ENCODE measurements at places on chromosomes 13 and 19.

GRCh38 chr19:2561221-2561620 lies 85.3 kb downstream of the GADD45B start:
- no peak for DNase-seq

- no peak for DNase-seq
Measured at GRCh38 chr19:41612483-41612882, 14.4 kb downstream of the CEACAM4 start.

DNA sequence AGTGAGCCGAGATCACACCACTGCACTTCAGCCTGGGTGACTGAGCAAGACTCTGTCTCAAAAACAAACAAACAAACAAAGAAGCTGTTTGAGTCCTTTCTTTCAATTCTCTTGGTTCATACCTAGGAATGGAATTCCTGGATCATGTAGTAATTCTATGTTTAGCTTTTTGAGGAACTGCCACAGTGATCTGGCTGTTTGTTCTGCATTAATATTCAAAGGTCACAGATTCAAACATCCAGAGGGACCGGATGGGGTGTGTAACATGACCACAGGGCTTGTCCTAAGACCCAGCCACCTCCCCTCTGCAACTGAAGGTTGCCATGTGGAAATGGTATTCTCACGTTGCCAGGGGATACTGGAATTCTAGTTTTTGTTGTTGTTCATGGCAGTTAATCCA lies 10.2 kb downstream of the COLGALT1 start:
- DNase-seq, result no peak

GRCh38 chr19:18993115-18993514 lies 40.2 kb downstream of the SUGP2 start:
- DNase-seq, result no peak

GRCh38 chr19:7488736-7489353 lies at the start of gene PEX11G:
TSS of gene PEX11G (minus strand) at chr19:7489035. CDS start at chr19:7489010, 25 bp downstream.
- DNase-seq, result peak; percentile 64

- DNase-seq, result no peak
Measured at GRCh38 chr13:97502181-97502580, 68.2 kb downstream of the RAP2A start.

GRCh38 chr19:56678205-56678604 lies 6.6 kb upstream of the ZNF835 start:
- no peak for DNase-seq

DNA sequence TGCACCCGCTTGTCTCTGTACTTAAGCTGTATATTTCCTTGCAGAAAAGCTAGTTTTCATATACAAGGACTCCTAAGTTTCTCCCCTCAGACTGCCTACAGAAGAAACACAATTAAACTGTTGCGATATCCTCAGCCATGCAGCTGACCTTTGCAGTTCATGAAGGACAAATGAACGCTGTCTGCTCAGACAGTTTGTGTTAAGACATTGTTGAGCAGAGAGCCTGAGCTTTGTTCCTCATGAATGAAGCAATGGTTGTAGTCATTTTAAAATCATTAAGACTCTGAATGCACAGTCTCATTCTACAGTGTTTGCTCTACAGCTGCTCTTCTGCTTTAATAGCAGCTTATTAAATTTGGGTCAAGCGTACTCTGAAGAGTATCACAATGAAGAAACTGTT lies 23.2 kb upstream of the MAB21L1 start:
- no peak for DNase-seq
